ENCODE measurements at places on chromosomes 2 and 18.

- no peak for DNase-seq
These were observed 775.3 kb upstream of the POU3F3 start for GRCh38 chr2:104078431-104079157.

- peak; percentile 7 for DNase-seq
These were observed 315.5 kb downstream of the RPRM start for GRCh38 chr2:153163055-153163454.

GRCh38 chr2:47193607-47194006 lies 38.5 kb upstream of the STPG4 start:
- DNase-seq, result peak; percentile 48

GRCh38 chr2:188078534-188078933 lies 213.1 kb upstream of the GULP1 start:
- no peak for DNase-seq

DNA sequence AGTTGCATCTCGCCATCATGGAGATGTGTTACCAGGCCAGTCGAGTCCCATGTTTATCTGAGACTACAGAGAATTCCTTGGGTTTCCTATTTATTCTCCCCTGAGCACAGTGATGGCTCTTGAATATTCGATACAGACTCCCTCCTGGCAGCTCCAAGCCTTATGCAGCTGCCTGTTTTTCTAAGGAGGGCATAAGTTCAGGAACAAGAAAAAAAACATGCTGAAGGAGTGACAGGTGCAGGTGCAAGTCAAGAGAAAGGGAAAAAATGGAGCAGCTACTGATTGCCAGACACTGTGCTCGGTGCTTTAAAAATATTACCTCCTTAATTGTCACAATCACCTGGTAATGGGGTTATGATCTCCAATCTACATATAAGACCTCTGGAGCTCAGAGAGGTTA lies 177.2 kb upstream of the DPP10 start:
- no peak for DNase-seq

DNA sequence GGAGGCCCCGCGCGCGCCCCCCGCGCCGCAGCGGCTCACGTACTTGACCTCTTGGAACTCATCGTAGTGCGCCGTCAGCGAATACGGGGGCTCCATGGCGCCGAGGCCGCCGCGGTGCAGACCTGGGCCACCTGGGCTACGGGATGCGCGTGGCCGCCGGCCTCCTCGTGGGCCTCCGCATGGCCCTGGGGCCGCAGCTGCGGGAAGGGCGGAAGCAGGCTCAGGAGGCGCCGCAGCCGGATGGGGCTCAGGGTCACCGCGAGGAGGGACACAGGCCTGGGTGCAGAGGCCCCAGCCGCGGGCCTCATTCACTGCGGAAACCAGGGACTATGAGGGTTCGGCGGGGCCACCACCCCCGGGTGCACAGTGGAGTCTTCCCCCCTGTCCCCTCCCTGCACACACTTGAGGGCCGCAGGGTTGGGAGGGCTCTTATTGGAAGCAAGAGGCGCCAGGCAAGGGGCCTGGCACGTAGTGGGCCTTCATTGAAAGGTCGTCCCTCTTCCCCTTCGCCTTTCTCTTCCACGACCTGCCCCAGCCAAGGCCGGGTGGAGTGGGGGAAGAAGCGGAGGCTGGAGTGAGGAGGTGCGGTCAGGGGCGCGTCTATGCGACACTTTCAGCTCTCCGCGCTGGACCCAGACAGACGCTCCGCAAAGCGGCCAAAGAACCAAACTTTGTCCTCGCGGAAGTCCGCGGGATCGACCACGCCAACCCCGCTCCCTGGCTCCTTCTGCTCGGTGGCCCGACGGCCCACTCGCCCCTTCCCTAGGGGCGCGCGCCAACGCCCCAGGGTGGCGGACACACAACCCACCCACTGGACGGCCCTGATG lies 863 bp downstream of the ECEL1 start:
- no peak for DNase-seq

DNA sequence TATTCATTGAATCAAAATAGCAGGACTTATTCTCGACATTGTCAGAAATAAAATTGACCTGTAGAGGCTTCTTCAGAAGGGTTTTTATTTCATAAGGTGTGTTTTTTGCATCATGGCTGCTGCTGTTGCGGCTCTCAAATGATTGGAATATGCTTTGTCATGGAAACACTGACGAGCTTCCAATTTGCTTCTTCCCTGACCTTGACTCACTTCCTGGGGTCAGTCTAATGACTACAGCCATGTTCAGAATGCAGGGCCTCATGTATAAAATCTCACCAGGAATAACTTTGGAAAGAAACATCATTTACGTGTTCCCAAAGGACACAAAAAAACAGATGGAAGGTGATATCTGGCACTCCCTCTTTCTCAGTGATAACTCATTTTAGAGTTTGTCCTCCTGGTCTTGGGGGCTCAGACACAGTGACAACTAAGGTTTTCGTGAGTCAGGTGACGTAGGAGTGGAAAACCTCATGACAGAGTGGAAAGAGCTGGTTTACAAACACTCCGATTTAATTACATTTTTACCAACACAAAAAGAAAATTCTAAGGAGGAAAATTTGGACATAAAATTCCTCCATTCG lies 467.0 kb upstream of the RAB12 start:
- DNase-seq, result no peak

DNA sequence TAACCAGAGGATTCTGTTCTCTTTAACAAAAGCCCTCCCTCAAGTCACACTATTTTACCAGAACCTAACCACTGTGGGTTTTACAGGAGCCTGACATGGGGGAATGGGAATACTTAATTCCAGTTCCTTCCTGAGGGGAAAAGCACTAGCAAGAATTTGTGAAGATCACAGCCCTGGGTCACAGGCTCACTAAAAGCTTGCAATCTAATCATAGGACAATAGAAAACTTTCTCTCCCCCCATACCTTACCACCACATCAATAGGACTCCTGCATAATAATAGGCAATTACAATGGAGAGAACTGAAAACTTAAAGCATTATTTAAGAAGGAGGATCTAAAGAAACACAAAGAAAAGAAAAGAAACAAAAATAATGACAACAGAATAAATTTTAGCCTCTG lies 225.8 kb upstream of the ZNF804A start:
- no peak for DNase-seq

GRCh38 chr2:62740221-62740620 lies 34.7 kb downstream of the EHBP1 start:
- no peak for DNase-seq

DNA sequence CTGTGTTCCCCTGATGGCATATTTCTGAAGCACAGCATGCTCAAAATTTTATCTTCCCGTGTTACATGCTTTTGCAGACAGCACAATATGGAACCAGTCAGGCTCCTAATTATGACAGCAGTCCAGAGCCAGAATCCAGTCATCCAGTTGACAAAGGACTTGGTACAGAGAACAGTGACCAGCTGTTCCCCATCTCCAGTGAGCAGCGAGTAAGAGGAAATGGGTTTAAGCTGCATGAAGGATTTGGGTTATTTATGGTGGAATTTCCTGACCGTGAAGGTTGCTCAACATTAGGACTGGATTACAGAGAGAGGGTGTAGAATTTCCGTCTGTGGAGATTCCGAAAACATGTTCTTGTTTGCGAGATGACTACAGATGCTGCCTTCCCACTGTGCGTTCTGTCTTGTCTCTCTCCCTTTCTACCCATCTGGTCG lies 24.4 kb downstream of the SGPP2 start:
- DNase-seq, result peak; percentile 22

DNA sequence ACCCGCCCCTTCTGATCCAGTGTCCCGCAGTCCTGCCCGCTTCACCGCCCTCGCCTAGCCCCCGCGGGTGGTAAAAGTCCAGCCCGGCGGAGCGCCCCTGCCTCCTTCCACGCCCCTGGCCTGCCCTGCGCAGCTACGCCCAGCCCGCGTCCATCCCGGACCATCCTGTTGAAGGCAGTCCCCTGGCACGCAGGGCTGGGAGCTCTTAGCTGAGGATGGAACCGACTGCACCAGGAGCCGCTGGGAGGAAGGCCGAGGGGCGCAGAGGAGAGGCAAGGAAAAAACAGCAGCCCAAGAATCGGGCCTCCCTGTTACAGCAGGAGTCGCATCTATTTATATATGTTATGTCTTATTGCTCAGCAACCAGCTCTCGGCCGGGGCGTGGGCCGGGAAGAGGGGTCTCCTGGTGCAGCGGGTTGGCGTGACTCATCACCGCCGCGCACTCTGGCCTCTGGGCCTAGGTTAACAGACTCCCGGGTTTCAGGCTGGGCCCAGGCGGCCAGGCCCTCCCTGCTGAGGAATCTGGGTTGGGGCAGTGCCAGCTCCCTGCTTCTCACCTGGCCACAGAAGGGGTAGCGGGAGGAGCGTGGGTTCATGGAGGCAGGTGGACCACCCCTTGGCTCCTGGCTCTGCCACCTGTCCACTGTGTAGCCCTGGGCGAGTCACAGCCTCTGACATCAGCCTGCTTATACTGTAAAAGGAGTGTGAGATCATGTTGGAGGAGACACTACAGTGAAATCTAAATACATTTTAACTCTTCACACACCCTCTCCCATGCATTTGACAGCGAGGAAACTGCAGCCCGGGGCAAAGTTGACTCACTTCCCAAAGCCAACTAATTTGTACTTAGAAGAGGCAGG lies 13.4 kb upstream of the MAP3K2 start:
- no peak for DNase-seq

DNA sequence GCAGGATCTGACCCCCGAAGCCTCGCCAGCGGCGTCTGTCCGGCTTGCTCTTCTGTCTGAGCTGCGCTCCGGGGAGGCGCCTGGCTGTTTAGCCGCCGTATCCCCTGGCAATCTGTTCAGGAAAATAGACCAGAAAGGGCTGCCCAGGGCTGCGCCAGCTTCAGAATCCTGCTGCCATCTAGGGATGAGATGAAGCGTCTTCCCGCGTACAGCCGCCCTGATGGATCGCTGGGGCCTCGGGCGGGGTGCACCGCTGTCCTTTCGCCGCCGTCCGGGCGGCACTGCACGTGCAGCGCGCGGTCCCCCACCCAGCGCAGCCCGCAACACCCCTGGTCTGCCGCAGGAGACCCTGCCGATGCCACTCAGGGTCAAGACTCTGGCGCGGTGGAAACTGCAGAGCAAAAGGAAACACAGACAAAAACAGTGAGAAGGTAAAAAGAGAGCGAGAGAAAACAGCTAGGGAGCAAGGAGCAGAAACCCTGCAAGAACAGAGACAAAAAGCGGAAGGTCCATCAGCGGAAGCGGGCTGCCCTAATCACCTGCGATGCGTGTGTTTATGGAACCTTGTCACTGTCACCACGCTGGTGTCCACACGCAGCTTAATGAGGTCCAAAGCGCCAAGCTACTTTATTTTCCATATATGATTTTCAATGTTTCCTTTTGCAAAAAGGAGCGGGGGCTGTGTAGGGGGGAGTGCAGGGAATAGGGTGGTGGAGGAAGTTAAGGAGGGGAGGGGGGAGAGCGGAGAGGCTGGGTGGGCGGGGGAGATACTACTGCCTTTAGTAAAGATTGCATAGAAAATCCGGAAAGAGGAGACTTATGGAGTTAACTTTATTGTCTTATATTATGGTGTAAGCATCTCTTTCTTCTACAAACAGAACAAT lies 2113.3 kb upstream of the PIK3C3 start:
- DNase-seq, result peak; percentile 68

- no peak for DNase-seq
These were observed 38.0 kb downstream of the EMILIN2 start for GRCh38 chr18:2884706-2885285.

- peak; percentile 4 for DNase-seq
These were observed 174.3 kb downstream of the ERBB4 start for GRCh38 chr2:212364112-212364985.

GRCh38 chr2:113965644-113966043 lies 75.8 kb downstream of the ACTR3 start:
- no peak for DNase-seq

GRCh38 chr2:20391951-20392699 lies 41.5 kb upstream of the PUM2 start:
- no peak for DNase-seq

GRCh38 chr2:10770956-10771750 lies 41.4 kb downstream of the PDIA6 start:
- DNase-seq, result no peak

DNA sequence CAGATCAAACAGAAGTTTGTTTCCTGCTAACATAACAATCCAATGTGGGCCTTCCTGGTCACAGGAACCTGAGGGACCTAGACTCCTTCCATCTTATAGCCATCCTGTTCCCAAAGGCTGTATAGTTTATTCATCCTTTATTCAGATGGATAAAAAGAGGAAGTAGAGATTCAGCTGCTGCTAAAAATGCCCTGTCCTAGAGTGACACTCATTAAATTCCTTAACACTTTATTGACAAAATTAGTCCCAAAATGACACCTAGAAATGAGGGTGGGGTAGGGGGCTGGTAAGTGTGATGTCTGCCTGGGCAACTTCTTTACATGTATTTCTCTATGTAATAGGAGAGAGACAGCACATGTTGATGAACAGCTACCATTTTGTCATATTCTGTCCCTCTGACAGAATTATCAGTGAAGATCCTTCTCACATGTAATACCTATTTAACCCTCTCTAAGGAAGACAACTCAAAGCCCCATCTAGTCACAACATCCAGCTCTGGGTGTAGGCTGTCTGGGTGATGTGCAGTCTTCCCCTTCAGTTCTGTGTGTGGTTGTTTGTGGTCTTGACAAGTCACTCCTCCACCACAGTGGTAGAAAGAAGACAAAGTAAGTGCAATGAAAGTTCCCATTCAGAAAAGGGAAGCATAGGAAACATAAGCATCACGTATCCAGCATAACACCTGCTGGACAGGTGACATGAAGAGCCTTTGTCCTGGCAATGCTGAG lies 253.9 kb upstream of the CNTNAP5 start:
- DNase-seq, result no peak

DNA sequence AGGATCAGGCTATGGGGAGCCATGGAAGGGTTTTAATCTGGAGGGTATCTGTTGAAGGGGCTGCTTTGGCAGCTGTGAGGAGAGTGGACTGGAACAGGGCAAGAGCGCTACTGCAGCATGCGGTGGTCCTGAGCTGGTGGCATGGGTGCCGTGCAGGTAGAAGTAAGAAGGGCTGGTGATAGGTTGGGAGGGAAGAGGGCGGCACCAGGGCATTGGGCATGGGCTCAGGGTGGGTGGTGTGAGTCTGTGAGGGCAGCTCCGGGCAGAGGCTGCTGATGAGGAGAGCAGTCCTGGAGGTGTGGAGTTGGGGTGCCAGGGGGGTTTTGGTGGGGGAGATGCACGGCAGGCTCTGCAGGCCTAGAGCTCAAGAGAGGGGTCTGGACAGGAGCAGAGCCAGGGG lies 2.1 kb downstream of the ACTG2 start:
- no peak for DNase-seq

DNA sequence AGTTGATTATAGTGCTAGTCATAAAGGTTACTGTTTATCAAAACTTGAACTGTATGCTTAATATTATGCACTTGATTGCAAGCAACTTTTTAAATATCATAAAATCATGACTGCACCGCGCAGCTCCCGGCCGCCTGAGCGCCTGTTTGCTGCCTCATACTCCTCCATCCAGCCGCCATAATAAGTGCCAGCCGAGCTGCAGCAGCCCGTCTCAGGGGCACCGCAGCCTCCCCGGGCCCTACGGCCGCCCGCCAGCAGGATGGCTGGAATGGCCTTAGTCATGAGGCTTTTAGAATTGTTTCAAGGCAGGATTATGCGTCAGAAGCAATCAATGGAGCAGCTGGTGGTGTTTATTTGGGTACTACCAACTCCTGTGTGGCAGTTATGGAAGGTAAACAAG lies 337.2 kb downstream of the PAX3 start:
- DNase-seq, result no peak

- DNase-seq, result no peak
These were observed 3.0 kb upstream of the RTKN start for GRCh38 chr2:74444498-74445318.

GRCh38 chr2:172751564-172751963 lies 15.9 kb downstream of the RAPGEF4 start:
- DNase-seq, result no peak

GRCh38 chr2:8306530-8307351 lies 375.1 kb upstream of the ID2 start:
- DNase-seq, result peak; percentile 49
